Progenitor cell of endocrine pancreas (in vitro differentiated cells): ENCODE measurements at places on chromosomes 5 and 9. TPM values are rescaled to one million over a fixed set of nuclear protein-coding genes. Genes with fewer than 3 reads are reported as not detected.

GRCh38 chr5:10030219-10030831 is 219.4 kb downstream of the ATPSCKMT start:
- DNase-seq, result no peak

APBA1 gene
- total RNA-seq, result 1.8 and 1.9 TPM in 2 replicates

DNA sequence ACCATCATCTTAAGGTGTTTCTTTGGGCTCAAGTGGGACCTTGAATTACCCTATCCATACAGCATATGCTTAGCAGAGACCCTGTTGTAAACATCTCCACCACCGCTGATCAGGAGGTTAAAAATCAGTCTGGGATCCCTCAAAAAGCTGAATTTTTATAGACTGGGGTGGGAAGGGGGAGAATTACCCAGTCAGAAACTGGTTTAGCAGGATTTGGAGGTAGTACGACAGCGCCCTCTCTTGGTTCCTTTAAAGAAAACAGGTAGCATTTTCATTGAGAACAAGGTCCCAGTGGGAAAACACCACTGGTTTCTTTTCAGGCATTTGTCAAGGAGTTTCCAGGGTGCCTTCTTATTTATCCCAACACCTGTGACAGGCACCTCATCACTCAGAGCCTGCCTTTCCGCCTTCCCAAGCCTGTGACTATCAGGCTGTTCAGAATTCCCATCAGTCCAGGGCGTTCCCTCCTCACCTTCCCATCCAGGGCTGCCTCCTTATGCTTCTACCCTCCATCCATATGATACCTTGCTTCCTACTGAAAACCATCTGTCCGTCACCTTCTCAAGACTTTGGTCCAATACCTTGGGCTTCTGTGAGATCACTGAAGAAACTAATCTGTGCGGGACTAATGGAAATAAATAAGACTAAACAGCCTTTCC is 203.8 kb upstream of the RAI14 start:
- DNase-seq, result no peak

- no peak for DNase-seq
Measured at GRCh38 chr5:16733331-16734006, 116.7 kb upstream of the RETREG1 start.

- DNase-seq, result no peak
Measured at GRCh38 chr5:159817262-159818029, 98.8 kb upstream of the ADRA1B start.

SH3RF2 gene
- 16.7 and 17.6 TPM in 2 replicates for total RNA-seq

DNA sequence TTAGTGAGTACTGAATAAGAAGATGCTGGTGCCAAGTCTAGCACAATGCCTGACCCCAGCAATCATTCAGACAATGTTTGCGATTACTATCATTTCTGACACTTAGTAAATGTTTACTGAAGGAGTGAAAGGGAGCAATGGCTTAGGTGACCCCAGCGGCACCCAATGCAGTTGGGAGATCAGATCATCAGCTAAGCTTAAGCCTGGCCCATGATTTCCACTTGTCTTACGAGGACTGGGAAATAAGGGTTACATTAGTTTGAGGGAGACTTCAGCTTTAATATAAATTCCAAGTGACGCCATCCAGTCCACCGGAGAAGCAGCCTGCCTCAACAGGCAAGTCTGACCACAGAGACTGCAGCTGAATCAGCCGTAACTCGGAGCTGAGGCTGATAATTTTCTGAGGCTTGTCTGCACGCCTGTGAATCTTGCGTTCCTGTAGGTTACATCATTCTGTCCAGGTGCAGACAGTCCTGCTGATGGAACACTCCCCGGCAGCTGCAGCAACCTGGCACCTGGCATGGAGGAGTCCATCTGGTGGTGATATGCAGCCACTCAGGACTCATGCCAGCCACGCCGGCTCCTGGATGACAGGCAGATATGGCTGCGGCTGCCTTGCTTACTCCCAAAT is 34.9 kb upstream of the FGF1 start:
- DNase-seq, result no peak
